ENCODE measurements at places on chromosomes 16 and 17. TPM values are rescaled to one million over a fixed set of nuclear protein-coding genes. Genes with fewer than 3 reads are reported as not detected.

GINS2 gene
- total RNA-seq, result 12.0 TPM

CHST4 gene
- 1.1 TPM for total RNA-seq

CHAD gene
- not detected for total RNA-seq

PIK3R6 gene
- not detected for total RNA-seq

WNT3 gene
- total RNA-seq, result 3.4 TPM

CCL7 gene
- total RNA-seq, result 0.31 TPM

HS3ST3A1 gene
- total RNA-seq, result 0.31 TPM

All from Panc1 (cell line).